PC-9 (cell line): ENCODE measurements at places on chromosomes 16 and 17. TPM values are rescaled to one million over a fixed set of nuclear protein-coding genes. Genes with fewer than 3 reads are reported as not detected.
A peak's percentile ranks its signal among the peaks of the same experiment; 100 is the strongest.

- no peak for DNase-seq
These were observed 4.3 kb upstream of the WIPI1 start for GRCh38 chr17:68461589-68461988.

GRCh38 chr16:30927789-30928378 is 4.5 kb downstream of the FBXL19 start:
- peak; percentile 42 for DNase-seq

DNA sequence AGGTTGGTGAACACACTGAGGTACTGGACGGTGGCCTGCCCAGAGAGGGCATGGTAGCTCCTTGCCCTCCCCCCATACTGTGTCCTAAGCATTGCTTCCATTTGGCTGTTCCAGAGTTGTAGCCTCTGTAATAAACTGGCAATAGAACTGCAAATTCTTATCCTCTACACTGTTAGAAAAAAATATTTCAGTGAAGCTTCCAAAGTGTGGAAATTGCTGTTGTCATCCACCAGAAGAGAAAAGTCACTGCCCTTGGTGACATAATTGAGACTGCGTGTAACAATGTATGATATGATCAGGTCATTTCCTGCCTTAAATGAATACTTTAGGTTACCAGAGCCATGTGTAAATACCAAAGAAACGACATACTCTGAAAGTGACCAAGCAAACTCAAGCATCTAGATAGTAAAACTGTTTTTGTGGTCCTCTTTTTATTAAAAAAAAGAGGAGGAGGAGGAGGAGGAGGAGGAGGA is 65.9 kb downstream of the CEP95 start:
- DNase-seq = no peak

DNA sequence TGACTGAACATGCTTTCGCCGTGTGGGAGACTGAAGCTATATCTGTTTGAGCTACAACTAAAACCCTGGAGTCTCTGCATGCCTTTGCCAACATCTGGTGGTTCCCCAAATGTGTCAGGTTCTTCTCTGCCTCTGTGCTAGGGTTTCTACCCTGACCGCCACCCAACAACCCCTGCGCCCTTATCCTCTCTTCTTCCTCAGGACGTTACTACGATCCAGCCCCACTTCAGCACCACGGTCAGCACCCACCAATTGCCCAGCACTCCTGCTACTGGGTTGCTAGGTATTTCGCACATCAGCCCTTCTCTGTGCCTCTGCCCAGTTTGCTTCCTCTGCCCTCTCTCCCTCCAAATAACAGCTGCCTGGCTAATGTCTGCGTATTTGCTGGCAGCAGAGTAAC is 106.3 kb upstream of the HSBP1 start:
- DNase-seq = peak; percentile 26

DNA sequence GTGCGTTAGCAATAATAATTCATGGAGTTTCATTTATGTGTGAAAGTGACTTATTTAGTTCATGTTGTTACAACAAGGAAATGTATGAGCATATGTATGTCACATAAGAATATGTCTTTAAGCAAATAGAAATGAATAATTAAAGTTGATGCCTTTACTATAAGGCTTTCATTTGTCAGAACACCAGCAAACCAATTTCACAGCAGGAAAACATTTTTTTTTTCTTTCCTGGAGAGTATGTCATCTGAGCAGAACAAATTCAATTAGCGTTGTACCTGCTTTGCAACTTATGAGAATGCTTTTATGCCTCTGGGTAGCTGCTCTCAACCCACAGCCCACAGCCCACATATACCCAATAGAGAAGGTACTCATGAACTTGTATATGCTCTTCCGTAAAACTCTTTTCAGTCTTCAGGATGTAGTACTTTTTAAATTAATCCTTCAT is 26.3 kb upstream of the APOH start:
- DNase-seq = no peak

SHMT1 gene
- total RNA-seq = 139 and 170 TPM in 2 replicates

NPB gene
- 0.83 and 1.1 TPM in 2 replicates for total RNA-seq

GRAP gene
- total RNA-seq = 0.48 and 0.93 TPM in 2 replicates

NOMO2 gene
- total RNA-seq = 132 and 144 TPM in 2 replicates

MMP15 gene
- total RNA-seq = 20.1 and 23.9 TPM in 2 replicates
